ENCODE measurements at places on chromosomes 7 and 10. TPM values are rescaled to one million over a fixed set of nuclear protein-coding genes. Genes with fewer than 3 reads are reported as not detected.

DNA sequence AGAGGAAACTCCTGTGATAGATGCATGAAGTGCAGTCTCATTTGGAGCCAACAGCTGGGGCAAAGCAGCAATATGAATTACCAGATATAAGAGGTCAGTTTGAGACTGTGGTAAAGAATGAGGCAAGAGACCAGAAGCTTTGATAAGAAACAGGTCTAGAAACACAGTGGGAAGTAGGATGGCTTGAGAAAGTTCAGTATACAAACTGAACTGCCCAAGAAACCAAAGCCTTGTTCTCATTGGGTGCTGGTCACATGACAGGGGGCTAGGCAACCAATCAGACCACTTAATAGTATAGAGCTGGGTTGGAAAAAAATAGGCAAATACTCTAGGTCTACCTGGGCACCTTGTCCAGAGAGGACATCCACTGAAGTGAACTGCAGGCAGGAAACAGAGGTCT lies 46.2 kb upstream of the PLCE1 start:
- DNase-seq: no peak

DNA sequence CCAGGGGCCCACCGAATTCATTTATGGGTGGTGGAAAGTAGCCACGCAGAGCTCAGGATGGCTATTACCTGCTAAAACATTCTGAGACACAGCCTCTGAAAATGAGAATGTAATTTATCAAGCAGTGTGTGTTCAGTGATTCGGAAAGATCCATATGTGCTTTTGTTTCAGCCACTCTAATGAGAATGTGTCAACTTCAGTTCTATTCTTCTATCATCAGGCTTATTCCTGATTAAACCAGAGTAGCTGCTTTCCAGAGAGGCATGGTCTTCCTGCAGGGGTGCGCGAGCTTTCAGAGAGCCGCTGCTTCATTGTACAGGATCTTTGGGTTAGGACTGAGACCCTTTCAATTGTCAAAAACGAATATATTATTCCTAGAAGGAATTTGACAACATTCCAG lies 167.6 kb downstream of the OTUD1 start:
- no peak for DNase-seq

DNA sequence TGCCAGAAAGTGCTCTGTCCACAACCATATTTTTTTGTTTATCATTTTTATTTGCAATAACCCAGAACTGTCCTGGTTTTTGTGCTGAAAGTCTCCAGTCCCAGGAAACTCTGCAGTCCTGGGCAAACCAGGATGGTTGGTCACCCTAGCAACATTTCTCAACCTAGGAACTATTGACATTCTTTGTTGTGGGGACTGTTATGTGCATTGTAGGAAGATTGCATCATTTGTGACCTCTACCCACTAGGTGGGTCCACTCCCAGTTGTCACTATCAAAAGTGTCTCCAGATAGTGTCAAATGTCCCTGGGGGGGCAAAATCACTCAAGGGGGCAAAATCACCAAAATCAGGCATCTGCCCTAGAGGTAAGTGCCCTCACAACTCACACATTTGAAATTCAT lies 14.0 kb upstream of the SRI start:
- no peak for DNase-seq

DNA sequence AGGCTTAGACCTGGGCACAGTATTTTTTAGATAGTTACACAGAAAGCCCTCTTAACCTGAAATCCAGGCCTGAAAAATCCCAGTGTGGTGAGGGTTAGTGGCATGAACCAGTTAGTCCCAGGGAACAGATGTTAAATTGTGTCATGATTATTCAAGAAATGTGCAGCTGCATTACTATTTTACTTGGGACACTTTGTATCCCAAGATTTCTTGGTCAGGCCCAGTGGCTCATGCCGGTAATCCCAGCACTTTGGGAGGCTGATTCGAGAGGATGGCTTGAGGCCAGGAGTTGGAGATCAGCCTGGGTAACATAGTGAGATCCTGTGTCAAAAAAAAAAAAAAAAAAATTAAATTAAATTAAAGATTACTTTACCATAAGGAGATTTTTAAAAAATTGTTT lies 36.0 kb upstream of the OTUD1 start:
- no peak for DNase-seq

DNA sequence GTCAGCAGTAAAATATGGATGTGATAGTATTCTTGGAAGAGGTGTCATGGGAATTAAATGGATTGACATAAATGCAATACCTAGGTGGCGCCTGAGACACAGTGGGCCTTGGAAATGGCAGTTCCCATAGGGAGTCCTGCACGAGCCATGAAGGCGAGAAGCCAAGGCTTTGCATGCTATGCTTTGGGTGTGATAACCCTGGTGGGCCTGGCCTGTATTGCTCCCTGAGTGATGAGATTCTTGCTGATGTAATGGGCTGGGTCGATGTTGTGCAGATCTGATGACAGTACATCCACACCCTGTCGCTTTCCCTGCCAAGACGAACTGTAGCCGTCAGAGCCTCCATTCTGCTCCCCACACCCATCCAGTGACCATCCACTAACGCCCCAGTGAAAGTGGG lies 46.4 kb downstream of the CREB5 start:
- DNase-seq: no peak

GRCh38 chr10:126895214-126895781 lies 9.9 kb upstream of the DOCK1 start:
- no peak for DNase-seq

- no peak for DNase-seq
These were observed 1.8 kb upstream of the LDB3 start for GRCh38 chr10:86666538-86666937.

DNA sequence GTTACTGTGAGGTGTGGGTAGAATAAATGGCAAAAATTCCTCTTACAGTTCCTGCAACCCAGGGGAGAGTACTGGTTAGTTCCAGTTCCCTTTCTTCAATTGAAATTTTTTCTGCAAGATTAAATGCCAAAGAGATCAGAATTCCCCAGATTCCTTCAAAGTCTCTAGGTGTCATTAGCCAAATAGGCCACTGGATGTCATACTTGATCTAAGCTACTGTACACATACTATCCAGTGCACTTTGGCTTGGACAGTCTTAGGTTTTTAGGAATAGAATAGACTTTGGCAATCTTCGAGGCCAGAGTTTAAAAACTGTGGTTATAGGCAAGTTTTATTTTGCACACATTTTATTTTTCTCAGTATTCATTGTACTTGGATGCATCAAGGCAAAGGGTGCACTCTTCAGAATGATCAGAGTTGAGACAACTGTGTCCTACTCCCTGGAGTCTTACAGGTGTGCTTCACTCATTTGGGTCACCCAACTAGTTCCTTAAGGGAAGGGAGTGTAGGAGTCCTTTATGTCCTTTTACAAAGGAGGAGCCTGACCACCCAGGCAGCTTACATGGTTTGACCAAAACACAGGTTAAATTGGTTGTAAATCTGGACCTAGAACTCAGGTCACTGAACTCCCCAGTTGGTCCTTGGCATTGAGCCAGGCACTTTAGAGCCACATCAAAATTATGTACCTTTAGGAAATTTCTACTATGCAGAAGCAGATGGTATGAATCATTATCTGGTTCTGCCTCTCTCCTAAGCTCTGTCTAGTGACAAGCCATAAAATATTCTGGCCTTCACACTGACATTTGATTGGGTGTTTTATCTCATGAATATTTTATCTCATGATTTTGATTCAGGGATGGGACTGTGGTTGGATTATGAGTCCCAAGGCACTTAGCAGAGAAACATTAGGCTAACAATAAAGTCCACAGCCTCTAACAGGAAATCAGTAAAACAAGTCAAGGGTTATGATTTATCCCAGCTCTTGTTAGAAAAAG lies 49.5 kb downstream of the ASAH2B start:
- DNase-seq: peak; percentile 59

DNA sequence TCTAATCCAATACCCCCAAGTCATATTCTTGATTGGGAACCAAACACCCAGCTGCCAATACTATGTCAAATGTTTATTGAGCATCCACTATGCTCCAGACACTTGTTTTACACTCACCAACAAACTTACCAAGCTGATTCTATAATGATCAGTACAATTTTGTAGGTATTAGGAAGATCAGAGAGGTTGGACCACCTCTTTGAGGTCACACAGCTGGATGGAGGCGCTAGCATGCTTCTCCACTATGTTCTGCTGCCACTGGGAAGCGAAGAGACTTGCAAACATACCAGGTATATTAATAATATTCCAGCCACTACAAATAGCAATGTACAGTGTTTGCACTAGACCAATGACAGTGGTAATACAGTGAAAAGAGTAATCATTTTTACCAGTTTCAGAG lies 25.6 kb upstream of the SEPHS1 start:
- DNase-seq: no peak

GRCh38 chr7:55405856-55406541 lies 40.9 kb downstream of the LANCL2 start:
- DNase-seq: no peak

GRCh38 chr10:1570416-1571051 lies 166.8 kb downstream of the ADARB2 start:
- DNase-seq: no peak

- no peak for DNase-seq
These were observed 256.8 kb downstream of the ZMYND11 start for GRCh38 chr10:391847-392704.

GRCh38 chr10:125160856-125161706 lies 718 bp upstream of the CTBP2 start:
- peak; percentile 52 for DNase-seq

DNA sequence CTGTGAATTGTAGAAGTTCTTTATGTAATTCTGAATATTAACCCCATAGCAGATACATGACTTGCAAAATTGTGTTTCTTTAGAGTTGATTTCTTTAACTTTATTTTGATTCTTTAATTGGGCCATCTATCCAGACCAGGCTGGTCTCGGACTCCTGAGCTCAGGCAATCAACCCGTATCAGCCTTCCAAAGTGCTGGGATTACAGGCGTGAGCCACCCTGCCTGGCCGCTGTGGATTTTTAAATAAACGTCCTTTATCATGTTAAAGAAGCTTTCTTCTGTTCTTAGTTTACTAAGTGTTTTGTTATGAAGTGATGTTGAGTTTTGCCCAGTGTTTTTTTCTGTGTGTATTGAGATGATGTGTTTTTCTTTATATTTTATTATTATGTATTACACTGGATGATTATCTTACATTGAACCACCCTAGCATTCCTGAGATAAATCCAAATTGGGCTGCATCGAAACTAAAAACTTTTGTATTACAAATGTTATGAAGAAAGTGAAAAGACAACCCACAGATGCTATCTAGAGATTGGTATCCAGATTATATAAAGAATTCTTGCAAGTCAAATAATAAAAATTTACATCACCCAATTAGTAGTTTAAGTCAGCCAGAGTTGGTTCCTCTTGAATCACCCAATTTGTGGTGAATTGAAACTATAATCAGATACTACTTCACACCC lies 118.1 kb downstream of the TPST1 start:
- no peak for DNase-seq

DNA sequence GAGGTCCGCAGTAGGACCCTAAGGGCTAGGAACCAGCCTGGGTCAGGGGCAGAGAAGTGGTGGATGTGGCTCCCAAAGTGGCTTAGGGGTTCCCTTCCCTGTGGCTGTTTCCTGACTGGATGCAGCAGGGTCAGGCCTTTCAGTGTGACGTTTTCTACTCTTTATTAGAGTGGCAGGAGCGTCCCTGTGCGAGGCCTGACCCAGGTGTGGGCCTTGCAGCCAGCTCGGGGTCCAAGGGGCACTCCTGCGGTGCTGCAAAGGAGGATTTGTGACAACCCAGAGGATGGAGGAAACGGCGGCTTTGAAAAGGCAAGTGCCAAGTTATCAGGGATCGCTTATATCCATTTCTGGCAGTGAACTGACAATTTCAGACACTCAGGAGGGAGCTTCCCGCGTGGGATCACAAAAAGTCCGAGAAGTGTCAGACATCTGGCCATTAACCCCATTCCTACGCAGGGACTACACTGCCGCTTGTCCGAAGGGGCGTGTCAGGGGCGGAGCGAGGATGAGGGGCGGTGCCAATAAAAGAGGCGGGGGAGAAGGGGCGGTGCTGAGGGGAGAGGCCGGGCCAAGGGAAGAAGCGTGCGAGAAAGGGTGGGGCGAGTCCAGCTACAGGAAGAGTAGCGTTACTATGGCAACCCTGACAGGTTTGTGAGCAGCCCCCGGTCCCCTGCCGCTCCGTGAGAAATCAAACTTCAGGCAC lies 98.8 kb upstream of the ZNF722 start:
- no peak for DNase-seq

- DNase-seq: no peak
These were observed 244.4 kb upstream of the SLC26A5 start for GRCh38 chr7:103690242-103690974.

GRCh38 chr7:6130007-6130587 lies 98.9 kb downstream of the ANKRD61 start:
- no peak for DNase-seq

GRCh38 chr10:64733980-64734379 lies 1212.8 kb downstream of the REEP3 start:
- DNase-seq: peak; percentile 16

- no peak for DNase-seq
These were observed 41.1 kb downstream of the CCDC3 start for GRCh38 chr10:12960334-12960898.

- DNase-seq: no peak
These were observed 21.5 kb downstream of the HSPA12A start for GRCh38 chr10:116720668-116721546.

NEUROD6 gene
- total RNA-seq: not detected

PRR15 gene
- total RNA-seq: not detected

HSPA14 gene
- 82.9 TPM for total RNA-seq

TRIM50 gene
- not detected for total RNA-seq

EPDR1 gene
- total RNA-seq: 64.0 TPM

LRIT1 gene
- not detected for total RNA-seq

HOXA1 gene
- total RNA-seq: not detected

TMEM130 gene
- 4.1 TPM for total RNA-seq

DPP6 gene
- not detected for total RNA-seq

FAM237B gene
- not detected for total RNA-seq

NXPH1 gene
- total RNA-seq: not detected

CRCP gene
- total RNA-seq: 42.5 TPM

MOGAT3 gene
- not detected for total RNA-seq

SPDYE6 gene
- total RNA-seq: not detected

NPY4R gene
- total RNA-seq: 0.09 TPM

CYP2C18 gene
- total RNA-seq: not detected
